ENCODE measurements at places on chromosomes 7 and 10. TPM values are rescaled to one million over a fixed set of nuclear protein-coding genes. Genes with fewer than 3 reads are reported as not detected.

PLEKHS1 gene
- not detected for total RNA-seq

FAM185A gene
- 3.5 TPM for total RNA-seq

HOXA1 gene
- total RNA-seq: 0.10 TPM

LIPF gene
- total RNA-seq: not detected

OR6V1 gene
- not detected for total RNA-seq

CCDC172 gene
- 1.0 TPM for total RNA-seq

UROS gene
- total RNA-seq: 45.3 TPM

MMP21 gene
- not detected for total RNA-seq

ACADSB gene
- 5.7 TPM for total RNA-seq

GRID1 gene
- 0.22 TPM for total RNA-seq

OR2A42 gene
- not detected for total RNA-seq

CAMK2B gene
- total RNA-seq: not detected

HHEX gene
- total RNA-seq: 7.2 TPM

DMBT1 gene
- 0.10 TPM for total RNA-seq

TMEM213 gene
- total RNA-seq: not detected

PRPS1L1 gene
- not detected for total RNA-seq

AKR1C2 gene
- 0.11 TPM for total RNA-seq

ATOH7 gene
- total RNA-seq: 0.15 TPM

FKBP9 gene
- 17.4 TPM for total RNA-seq

INPP5A gene
- total RNA-seq: 21.0 TPM

OR2A12 gene
- total RNA-seq: not detected

IGFBP3 gene
- 5.6 TPM for total RNA-seq

IFIT3 gene
- 0.45 TPM for total RNA-seq

KLF14 gene
- not detected for total RNA-seq

C10orf105 gene
- 0.18 TPM for total RNA-seq

AOAH gene
- total RNA-seq: 0.21 TPM

OPN1SW gene
- total RNA-seq: not detected

SRRM3 gene
- total RNA-seq: 7.6 TPM

CALHM1 gene
- not detected for total RNA-seq

ZNF786 gene
- 6.4 TPM for total RNA-seq

PIP gene
- total RNA-seq: not detected

SPDYE8 gene
- not detected for total RNA-seq
